ENCODE measurements at places on chromosomes 16 and 17. TPM values are rescaled to one million over a fixed set of nuclear protein-coding genes. Genes with fewer than 3 reads are reported as not detected.
A peak's percentile ranks its signal among the peaks of the same experiment; 100 is the strongest.

The TOX3 gene
- not detected for total RNA-seq

The KAT2A gene
- 38.0 TPM for total RNA-seq

The CCL17 gene
- total RNA-seq: not detected

The CTRB1 gene
- total RNA-seq: not detected

The BCKDK gene
- 41.9 TPM for total RNA-seq

The CORO6 gene
- 6.7 TPM for total RNA-seq

The CCDC200 gene
- not detected for total RNA-seq

The SNAI3 gene
- not detected for total RNA-seq

The PRAC2 gene
- not detected for total RNA-seq

DNA sequence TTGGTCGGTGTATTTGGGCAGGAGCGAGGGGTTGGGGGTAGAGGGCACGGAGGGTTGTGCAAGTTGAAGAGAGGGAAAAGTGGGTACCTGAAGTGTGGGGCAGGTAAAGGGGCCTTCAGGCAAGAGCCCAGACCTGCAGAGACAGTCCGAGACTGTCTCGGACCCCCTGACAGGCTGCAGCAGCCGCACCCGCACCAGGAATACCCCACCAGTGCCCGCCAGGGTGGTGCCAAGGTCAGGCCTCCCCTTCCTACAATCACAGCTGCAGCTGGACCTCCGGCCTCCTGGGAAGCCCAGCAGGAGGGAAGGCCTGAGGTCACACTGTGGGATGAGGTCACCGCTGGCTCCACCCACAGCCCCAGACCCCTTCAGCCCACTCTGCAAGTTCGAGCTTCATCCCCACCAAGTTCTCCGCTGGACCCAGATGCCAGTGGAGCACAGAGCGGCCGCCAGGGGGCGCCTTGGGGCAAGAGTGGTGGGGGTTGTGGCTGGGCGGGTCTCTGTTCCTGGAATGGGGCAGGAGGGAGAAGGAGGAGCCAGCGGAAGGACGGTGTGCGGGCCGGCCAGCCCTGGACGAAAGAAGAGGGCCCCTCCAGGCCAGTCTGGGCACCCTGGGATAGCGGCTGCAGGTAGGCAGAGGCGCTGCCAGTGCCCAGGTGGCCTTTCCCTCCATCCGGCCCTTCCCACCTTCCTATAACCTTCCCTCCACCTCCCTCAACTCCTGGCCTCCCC lies at the start of gene HSD3B7:
Gene HSD3B7, plus strand, starts transcription at position 539 of the 732 bp plus-strand sequence. CDS start 452 bp downstream, outside the sequence.
- no peak for DNase-seq

DNA sequence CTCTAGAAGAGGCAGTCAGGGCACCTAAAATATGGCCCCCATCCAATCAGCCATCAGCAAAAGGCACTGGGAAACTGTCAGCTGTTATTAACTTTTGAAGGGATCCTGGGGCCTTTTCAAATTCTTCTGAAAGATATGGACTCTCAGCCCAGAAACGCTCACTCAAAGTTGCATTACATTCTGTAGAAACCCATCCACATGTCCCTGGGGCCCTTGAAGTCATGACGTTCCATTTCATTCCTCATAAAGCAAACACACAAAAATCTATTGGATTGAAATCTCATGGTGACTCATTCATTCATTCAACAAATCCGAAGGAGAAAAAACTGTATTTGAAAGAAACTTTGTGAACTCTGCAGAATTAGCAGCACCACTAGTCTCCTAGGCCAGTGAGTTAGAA lies 215.3 kb downstream of the C16orf95 start:
- DNase-seq: no peak

DNA sequence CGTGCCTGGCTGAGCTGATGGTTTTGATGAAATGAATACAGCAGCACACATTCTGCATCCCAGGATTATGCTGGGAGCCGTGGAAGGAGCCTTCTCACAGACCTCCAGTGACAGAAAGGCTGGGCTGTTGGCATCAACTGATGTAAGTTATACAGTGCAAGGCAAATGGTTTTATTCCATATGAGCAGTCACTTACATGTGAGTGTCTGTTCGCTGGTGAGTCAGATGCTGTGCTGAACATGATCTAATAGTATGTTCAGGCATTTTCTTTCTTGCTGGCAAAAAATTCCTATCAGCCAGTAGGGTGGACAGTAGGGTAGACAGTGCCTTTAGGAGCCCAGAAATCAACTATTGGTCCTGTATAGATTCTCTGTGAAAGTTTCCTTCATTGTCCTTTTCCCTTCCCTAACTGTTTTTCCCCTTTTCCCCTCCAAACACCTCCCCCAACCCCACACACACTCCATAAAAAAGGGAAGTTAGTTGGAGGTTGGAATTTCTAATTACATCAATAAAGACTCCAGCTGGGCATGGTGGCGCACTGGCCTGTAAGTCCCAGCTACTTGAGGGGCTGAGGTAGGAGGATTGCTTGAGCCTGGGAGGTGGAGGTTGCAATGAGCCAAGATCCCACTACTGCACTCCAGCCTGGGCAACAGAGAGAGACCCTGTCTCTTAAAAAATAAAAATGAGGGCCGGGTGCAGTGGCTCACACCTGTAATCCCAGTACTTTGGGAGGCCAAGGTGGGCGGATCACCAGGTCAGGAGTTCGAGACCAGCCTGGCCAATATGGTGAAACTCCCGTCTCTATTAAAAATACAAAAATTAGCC lies 36.2 kb downstream of the LDHD start:
- DNase-seq: no peak

DNA sequence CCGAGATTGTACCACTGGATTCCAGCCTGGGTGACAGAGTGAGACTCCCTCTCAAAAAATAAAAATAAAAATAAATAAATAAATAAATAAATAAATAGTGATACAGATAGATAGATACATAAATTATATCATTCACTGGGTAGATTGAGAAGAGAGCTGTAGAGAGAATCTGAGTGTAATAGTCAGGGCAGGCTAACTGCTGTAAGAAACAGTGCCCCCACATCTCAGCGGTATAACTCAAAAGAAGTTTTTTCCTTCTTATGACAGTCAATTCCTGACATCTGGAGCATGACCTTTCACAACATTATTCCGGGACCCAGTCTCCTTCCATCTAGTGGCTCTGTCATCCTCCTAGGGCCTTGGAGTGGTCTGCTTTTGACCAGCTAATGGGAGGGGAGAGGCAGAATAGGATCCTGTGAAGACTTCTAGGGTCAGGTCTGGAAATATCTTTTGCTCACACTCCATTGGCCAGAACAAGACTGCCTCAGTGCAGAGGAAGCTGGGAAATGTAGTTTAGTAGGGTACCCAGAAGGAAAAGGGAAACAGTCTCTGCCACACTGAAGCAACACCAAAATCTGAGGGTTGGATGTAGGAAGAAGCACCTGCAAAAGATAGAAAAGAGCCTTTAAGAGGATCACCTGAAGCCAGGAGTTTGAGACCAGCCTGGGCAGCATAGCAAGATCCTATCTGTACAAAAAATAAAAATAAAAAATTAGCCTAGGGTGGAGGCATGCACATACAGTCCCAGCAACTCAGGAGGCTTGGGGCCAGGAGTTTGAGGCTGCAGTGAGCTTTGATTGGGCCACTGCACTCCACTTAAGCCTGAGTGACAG lies 3.0 kb upstream of the QPRT start:
- DNase-seq: no peak

- peak; percentile 40 for DNase-seq
Observed at GRCh38 chr17:49403514-49404289, 11.0 kb downstream of the PHB1 start.

DNA sequence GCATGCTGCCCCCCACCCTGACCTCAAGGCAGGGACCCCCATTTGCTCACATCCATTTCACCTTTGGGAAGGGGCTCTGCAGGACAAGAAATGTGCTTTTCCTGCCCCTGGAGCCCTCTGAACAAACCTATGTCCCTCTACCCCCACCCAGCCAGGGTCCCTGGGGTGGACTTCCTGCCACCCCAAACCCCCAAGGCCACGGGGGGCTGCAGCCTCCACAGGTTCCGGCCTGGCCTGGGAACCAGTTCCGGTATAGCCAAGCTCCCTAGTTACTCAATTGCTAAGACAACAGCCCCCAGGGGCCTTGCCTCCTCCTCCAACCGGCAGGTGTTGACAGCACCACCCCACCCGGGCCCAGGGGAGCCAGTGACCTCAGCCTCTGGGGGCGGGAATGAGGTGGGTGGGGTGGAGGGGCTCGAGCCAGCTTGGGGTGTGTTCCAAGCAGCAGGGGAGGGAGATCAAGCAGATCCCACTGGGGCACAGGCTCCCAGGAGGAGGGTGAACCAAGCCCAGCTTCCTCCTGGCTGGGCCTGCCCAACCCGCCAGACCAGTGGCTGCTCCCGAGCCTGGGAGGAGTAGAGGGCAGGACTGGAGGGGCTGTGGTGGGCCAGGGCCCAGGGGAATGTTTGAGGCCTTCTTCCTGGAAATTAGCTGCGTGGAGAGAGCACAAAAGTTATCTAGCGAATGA lies 6.6 kb downstream of the PNMT start:
- DNase-seq: no peak

GRCh38 chr16:30903002-30903401 lies 6.6 kb downstream of the CTF1 start:
- no peak for DNase-seq

DNA sequence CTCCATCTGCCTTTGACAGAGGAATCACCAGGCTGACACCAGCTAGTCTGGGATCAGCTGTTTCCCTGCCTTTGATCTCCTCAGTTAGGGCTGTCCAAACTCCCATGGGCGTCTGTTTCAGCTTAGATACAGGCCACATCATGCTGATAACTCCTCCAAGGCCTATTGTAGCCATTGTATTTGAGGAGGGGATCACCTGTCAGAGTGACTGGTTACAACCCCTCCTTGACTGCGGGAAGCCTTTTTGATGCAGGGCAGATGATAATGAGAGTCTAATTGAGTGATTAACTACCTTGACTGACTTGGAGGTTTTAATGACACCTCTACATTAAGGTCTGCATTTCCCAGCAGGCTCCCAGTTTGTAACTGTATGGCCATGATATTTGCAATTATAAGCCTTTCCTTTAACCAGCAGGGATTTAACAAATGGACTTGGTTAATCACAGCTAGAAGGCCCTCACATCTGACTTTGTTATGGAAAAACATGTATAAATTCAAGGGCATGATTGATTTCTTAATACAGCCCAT lies 863.5 kb downstream of the KCNJ2 start:
- no peak for DNase-seq

DNA sequence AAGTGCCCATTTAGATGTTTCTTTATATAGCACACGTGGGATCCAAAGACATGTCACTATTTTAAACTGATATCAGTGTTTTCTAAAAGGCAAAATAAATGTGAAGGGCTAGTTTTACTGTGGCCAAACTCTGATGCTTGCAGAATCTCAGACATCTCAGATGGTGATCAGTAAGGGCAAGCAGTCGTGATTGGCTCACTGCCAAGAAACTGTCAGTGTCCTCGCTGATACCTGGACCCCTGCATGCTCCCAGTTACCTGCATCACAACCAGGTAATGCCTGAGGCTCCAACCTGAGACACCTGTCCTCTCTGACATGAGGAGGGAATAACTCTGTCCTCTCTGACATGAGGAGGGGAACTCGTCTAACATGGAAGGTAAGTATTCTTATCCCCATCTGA lies 114.0 kb downstream of the SPECC1 start:
- no peak for DNase-seq

GRCh38 chr16:30715750-30716445 lies 16.9 kb downstream of the SRCAP start:
- DNase-seq: no peak

- no peak for DNase-seq
Observed at GRCh38 chr17:36107660-36108059, 4.0 kb downstream of the CCL4 start.

All from chondrocyte (in vitro differentiated cells).